NCI-H1092 treated with DMSO at 0.1 percent for 48 hours (cell line): ENCODE measurements at places on chromosomes 5 and 9.

GRCh38 chr5:119410448-119411159, 41.7 kb upstream of the HSD17B4 start:
- DNase-seq: no peak

- no peak for DNase-seq
These were observed 13.5 kb downstream of the SDHA start for GRCh38 chr5:231661-232060.

- no peak for DNase-seq
These were observed 3.9 kb downstream of the MYOT start for GRCh38 chr5:137871571-137871970.

DNA sequence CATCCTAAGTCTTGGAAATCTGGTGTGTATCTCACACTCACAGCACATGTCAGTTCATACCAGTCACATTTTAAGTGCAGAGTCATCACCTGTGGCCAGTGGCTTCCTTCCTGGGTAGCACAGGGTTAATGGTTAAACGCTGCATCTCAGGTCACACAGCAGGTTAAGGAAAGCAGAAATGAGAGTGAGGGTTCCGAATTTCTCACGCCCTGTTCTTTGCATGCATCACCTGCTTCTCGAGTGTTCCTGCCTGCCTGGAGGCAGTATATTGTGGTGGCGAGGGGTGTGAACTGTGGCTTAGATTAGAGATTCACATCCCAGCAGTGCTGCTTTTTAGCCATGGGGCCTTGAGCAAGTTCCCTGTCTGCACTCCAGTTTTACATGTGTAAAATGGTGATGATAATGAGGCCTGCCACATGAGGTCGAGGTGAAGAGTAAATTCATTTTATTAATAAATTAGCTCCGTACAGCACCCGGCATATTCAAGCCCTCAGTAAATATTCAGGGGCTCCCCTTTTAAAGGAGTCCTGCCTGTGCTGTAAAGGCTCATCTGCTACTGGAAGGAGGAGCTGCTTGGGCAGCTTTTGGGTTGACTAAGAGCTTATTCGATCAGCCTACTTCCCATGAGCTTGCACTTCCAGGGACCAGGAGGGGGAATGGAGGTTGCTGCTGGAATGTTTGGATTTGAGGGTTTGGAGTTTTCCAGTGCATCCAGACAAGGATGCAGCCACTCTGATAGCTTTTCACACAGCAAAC, 61.1 kb upstream of the SAP30L start:
- DNase-seq: no peak

DNA sequence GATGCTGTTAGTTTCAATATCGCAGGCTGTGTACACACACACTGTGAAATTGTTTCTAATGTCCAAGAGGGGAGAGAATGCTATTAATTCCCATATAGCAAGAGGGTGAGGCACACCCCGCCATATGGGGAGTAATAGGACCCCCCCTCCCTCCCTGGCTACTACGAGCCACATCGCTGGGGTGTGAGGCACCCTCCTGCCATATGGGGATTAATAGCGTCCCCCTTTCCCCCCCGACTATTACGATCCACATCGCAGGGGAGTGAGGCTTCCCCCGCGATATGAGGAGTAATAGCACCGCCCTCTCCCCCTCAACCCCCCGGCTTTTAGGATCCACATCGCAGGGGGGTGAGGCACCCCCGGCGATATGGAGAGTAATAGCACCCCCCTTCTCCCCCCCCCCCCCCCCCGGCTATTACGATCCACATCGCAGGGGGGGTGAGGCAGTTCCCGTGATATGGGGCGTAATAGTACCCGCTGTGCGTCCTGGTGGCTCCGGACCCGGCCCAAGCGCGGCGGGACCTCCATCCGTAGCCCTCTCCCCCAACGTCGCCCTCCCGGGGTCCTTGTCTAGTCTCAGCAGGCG, 494 bp upstream of the STK32A start:
- DNase-seq: no peak

GRCh38 chr9:84027201-84027600, 46.6 kb downstream of the RMI1 start:
- no peak for DNase-seq

DNA sequence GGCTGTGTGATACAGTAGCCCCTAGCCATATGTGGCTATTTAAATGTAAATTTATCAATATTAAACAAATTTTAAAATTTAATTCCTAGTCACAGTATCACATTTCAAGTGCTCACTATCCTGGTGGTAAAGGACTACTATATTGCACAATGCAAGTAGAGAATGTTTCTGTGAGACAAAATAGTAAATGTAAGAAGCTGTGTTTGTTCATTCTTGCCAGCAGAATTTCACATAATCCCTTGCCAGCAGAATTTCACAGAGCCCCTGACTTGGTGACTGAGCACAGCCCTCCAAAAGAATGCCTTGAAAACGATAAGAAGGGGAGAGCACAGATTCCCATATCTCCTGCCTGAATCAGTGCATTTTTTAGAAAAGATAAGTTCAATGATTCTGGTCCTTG, 75.9 kb upstream of the SELENOP start:
- no peak for DNase-seq

DNA sequence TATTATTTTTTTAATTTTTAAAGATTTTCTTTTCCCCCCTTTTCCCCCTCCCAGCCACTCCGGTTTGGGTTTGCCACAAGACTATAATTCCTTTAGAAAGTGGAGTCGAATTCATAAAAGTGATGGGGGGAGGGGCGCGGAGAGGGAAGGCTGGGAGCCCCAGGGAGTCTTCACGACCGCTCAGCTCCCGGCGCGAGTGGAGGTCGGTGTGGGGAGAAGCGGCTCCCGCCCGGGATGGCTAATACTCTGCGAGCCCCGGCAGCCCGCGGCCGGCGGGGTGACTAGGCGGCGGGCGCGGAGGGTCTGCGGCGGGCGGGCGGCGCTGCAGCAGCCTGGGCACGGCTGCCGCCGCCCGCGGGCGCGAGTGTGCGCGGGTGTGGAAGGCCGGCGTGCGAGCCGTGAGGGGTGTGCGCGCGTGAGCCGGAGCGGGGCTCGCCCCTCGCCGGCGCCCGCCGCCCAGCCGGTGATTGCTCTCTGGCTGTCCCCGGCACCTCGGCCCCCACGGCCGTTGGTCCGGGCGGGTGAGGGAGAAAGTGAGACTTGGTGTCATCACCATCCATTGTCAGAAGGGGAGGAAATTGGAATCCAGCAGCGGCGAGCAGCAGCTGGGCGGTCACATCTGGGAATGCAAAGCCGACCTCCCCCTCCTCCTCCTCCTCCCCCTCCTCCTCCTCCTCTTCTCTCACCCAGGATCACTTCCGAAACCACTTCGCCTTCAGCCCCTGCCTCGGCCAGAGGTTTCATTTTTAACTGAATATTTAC, at the start of gene PARP8:
Gene PARP8, plus strand, starts transcription at position 377 of the 762 bp plus-strand sequence. CDS start 459 bp downstream, outside the sequence.
- no peak for DNase-seq
